Natural killer cell (primary cell): ENCODE measurements at places on chromosomes 1 and 21.

- H3K4me1 ChIP-seq = peaks cover 36% of the 10 kb centered on the region
- H3K27ac ChIP-seq = peak overlapping the region; percentile 17
- no peaks in the 10 kb centered on the region for H3K27me3 ChIP-seq
- no peaks in the 10 kb centered on the region for H3K36me3 ChIP-seq
Observed at GRCh38 chr1:3677484-3677883, 25.2 kb downstream of the TP73 start.

- H3K27ac ChIP-seq = peak overlapping the region; percentile 98
- no peaks in the 10 kb centered on the region for H3K27me3 ChIP-seq
- DNase-seq = peak; percentile 65
Observed at GRCh38 chr1:26831546-26832248, 5.2 kb downstream of the ZDHHC18 start.

- H3K36me3 ChIP-seq = no peaks in the 10 kb centered on the region
- H3K4me1 ChIP-seq = no peaks in the 10 kb centered on the region
- no peaks in the 10 kb centered on the region for H3K27me3 ChIP-seq
Observed at GRCh38 chr21:30168086-30168485, 1.5 kb upstream of the CLDN17 start.

DNA sequence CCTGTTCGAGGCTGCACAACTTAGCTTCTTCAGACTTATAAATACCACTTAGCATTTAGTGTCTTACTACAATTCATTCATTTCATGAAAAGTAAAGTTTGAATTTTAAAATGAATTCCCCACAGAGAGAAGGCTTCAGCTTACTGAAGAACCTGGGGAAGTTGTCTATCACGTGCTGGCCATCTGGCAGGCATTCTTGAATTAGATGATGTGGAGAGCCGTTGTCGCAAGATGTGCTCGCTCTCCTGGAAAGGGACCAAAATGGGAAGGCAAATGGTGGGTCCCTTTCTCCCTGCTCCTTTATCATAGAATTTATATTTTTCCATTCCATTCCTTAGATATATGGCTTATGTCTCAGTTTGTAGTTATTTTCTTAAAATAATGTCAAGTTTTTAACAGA, 90.5 kb downstream of the CD247 start:
- H3K27me3 ChIP-seq = no peaks in the 10 kb centered on the region
- peaks cover 39% of the 10 kb centered on the region for H3K36me3 ChIP-seq
- peak overlapping the region; percentile 98 for H3K27ac ChIP-seq

DNA sequence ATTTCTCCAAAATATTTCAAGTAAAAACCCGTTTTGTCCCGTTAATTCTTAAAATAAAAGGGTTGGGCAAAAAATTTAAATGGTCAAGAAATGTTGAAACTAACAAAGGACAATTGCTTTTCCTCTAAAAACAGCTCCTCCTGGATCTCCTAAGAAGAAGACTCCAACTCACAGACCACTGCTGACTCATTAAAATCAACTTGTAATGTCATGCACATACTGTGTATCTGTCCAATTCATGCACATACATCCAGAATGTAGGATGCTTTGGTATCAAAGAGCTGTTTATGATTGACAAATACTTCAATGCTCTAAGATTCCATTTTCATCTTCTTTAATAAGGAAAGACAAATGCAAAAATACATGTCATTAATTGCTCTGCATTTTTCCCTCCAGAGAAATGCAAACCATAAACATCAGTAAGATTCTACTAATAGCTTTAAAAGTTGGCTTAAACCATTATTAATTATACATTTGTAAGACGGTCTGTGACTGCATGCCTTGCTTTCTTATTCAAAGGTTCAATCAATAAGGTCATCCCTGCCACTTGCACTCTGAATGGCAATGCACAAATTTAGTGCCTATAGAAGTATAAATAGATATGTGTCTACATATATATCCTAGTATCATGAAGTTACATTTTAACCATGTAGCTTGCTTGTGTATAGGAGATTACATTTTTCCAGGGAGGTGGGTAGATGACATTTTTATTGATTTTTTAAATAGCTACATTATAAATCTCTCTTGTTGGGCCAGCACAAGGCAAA, 44.7 kb downstream of the PTGER3 start:
- no peak for DNase-seq
- H3K27me3 ChIP-seq = peaks cover 4% of the 10 kb centered on the region

DNA sequence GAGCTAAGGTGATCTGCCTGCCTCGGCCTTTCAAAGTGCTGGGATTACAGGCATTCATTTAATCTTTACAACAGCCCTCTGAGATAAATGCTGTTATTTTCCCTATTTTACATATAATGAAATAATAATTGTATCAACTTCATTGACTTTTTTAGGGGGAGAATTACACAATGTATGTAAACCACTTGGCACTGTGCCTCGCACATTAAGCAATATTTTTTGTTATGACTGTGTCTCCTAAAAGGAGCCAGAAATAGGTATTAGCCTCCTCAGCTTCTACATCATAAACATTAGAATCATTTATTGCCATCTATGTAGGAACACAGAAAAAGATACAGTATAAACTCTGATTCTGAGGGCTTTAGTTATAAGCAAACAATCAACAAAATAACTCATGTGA, 1.1 kb upstream of the DNAJC28 start:
- DNase-seq = no peak
- no peak overlapping the region for H3K4me3 ChIP-seq
- peaks cover 8% of the 10 kb centered on the region for H3K4me1 ChIP-seq
- no peak overlapping the region for H3K27ac ChIP-seq

- no peak overlapping the region for H3K27ac ChIP-seq
- H3K36me3 ChIP-seq = no peaks in the 10 kb centered on the region
- no peaks in the 10 kb centered on the region for H3K27me3 ChIP-seq
- no peak for DNase-seq
- H3K4me1 ChIP-seq = no peaks in the 10 kb centered on the region
Observed at GRCh38 chr1:188463919-188464318, 1635.2 kb downstream of the PLA2G4A start.

GRCh38 chr1:247077213-247077612, 1.4 kb downstream of the ZNF670 start:
- no peak for DNase-seq
- peaks cover 19% of the 10 kb centered on the region for H3K4me1 ChIP-seq
- H3K27ac ChIP-seq = no peak overlapping the region
